ENCODE measurements at places on chromosomes 4 and X.

DNA sequence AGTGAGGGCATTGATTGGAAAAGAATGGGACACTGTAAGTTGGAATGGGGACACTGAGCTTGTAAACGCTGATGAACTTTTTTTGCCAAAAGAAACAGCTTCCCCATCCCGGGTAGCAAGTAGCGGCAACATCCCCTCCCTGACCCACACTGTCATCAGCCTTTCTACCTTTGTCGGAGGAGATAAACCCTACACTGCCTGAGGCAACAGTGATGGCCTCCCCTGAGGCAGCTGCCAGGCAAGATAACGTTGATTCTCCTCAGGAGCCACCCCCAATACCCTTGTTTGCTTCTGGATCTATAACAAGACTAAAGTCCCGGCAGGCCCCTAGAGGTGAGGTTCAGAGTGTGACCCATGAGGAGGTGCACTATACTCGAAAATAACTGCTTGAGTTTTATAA is 10.3 kb upstream of the RAB33B start:
- no peak for DNase-seq

DNA sequence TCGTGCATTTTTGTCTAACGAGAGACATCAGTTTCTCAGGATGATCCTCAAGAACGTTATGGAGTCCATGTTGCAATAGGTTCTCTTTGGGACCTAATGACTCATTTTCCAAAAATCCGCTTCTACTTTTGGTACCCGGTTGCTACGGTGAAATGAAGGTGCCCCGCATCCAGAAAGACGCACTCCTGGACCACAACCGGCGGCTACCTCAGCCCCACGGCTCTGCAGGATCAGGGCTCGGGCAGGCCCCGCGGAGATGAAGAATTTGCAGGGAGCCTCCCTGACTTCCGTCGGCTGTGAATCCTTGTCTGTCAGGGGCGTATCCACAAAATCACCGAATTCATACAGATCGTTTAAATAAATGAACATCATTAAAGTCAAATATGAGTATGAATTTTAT is 15.6 kb downstream of the GTPBP6 start:
- no peak for DNase-seq

- no peak for DNase-seq
Observed at GRCh38 chrX:327660-328126, 9.1 kb upstream of the GTPBP6 start.

DNA sequence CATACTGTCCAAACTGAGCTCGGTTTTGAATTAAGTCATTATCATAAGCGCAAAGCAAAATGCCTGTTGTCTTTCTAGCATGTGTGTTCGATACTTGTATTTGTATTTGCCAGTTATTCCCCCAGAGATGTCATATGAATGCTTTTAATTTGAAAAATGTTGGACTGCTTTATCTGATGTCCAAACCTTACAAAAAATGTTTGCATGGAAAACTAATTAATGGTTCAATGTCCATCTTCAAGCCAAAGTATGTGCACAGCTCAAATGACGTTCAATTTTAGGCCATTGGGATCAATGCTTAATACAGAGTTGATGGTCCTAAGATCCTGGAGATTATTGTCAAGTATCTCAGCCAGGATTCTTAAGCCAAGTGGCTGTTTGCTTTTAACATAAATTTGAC is 17.2 kb upstream of the HPGDS start:
- DNase-seq: no peak

DNA sequence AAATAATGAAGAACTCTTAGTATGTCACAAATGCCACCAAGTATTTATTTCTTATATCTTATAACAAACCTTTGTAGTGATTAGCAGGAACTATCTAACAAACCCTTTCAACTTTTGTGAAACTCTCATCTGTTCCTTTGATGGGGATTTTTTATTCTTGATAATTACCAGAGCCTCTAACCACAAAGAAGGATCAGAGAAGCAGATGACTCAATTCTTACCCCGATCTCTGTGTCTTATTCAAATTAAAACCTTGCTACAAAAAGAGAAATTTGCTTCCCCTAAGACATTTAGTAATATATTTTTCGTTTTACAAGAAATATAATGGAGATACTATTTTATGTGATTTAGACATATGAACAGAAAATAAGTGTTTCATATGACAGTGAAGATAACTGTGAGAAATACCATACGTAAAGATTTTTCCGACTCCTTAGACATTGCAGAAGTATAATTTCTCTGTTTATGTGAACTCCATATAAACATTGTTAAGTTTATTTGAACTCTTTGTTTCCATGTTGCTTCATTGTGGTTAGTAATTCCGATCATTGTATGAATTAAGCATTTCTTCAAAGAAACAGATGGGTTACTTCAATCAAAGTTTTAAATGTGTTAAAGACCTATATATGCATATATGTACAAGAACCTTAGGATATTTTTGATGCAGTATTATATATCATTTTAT is 205.4 kb downstream of the CFAP299 start:
- no peak for DNase-seq

DNA sequence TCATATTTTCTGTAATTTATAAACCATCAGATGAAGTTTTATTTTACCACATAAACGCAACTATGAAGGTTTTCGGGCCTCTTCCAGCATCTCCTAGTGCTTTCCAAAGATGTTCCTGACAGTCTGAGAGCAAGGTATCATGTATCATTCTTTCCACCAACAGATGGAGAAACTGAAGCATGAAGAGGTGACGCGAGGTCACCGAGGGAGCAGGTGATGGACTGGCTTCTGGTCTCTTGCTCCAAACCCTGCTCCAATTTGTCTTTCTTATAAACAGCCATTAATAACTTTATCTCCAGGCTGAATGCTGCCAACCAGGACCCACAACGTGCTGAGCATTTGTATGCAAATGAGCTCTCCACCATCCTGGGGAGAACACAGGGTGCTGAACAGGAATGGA is 86.3 kb upstream of the MAML3 start:
- DNase-seq: no peak

GRCh38 chr4:73703320-73703719 is 37.0 kb upstream of the CXCL8 start:
- DNase-seq: no peak

DNA sequence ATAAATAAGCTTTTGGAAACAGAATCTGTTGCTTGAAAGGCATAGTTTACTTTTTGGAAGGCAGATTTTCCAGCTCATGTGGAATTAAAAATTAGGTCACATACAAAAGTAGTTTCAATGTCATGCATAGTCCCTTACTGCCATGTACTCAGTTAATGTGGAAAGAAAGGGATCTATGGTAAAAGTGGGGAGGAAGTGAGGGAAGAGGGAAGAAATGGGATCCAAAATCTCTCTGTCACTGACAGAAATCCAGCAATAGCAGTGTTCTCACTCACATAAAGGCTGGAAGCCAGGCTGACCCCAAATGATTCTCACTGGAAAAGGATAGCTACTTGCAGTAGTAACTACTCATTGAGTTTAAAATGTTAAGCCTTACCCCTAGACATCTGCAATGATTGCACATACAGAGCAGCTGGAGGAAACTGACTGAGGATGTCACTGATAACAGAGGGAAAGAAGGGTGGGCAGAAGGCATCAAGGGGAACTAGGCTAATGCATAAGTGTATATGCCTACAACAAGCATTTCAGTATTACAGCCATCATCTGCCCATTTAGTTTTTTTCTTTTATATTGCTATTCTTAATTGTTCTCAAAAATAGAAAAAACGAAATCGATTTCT is 445.6 kb downstream of the FAT4 start:
- no peak for DNase-seq

DNA sequence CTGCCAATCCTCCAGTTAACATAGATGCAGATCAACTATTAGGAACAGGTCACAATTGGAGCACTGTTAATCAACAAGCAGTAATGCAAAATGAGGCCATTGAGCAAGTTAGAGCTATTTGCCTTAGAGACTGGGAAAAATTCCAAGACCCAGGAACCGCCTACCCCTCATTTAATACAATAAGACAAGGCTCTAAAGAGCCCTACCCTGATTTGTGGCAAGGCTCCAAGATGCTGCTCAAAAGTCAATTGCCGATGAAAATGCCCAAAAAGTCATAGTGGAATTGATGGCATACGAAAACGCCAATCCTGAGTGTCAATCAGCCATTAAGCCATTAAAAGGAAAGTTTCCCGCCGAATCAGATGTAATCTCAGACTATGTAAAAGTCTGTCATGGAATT is 20.5 kb upstream of the TRIM61 start:
- DNase-seq: no peak

DNA sequence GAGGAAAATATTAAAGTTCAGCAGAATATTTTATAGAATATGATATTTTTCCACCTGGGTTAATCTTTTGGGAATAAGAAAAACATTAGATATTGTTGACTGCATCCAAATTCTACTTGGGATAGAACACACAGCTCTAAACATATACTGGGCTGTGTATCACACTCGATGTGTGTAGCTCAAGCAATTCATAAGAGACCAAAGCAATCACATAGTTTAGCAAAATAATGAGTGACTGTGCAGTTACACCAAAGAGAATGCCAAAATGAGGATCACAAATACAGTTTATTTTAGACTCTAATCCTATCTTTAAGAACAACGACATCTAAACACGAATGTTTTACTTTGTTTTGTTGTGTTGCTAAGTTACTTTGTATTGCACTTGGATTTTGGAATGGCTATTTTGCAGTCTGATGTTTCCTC is 101.2 kb downstream of the CBR4 start:
- DNase-seq: no peak

DNA sequence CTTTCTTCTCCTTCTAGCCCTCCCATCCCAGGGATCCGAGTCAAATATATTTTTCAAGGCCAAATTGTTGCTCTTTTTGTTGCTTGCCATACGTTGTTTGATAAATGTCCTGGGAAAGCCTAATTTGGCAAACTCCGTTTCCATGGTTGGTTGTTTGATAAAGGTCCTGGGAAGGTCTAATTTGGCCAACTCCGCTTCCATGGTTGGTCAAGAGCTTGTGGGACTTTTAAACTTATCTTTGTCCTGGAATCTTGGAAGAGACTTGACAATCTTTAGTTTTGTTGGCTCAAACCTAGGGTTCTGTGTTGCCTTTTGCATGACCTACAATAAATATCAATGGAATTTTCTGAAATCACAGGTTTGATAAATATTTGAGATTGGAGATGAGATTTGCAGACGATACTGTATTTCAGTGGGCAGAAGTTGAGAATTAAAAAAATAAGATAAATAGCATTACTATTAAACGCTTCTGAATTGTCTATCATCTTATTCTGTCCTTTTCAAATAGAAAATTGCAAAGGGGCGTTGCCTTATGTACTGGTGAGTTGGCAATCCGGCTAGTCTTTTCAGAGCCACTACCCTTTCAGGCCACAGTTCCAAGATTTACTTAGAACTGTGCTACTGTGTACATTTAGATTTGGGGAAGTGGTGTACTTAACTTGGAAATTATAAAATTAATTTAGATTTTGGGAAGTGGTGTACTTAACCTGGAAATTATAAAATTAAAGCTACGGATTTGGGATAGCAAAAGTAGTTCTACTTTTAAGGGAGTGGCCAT is 804 bp downstream of the OSTC start:
- DNase-seq: no peak

- DNase-seq: no peak
Observed at GRCh38 chr4:65635051-65635821, 35.1 kb downstream of the EPHA5 start.

DNA sequence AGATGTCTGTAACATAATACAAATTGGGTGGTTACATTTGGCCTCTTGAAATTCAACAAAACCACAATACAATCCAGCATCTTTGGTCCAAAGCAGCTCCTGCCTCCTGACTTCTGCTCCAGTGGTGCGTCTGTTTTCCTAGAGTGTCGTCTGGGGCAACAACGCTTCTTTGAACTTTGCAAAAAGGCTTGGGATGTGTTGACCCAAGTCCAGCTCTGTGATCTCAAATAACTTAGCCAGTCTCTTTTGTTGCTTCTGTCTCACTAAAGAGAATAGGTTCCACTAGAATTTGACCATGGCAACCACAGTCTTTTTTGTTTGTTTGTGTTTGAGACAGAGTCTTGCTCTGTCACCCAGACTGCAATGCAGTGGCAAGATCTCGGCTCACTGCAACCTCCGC is 324.0 kb downstream of the DHRSX start:
- DNase-seq: no peak

- no peak for DNase-seq
Observed at GRCh38 chr4:105092356-105092755, 54.3 kb upstream of the TET2 start.

DNA sequence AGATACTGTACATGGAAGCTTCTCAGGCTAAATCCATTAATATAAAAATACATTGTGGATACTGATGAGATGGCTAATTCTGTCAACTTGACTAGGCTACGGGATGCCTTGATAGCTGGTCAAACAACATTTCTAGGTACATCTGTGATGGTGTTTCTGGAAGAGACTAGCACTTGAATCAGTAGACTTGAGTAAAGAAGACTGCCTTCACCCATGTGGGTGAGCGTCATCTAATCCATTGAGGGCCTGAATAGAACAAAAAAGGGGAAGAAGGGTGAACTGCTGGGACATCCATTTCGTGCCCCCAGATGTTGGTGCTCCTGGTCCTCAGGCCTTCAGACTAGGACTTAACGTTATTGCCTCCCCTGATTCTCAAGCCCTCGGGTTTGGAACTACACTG is 3.7 kb upstream of the SRP72 start:
- no peak for DNase-seq

DNA sequence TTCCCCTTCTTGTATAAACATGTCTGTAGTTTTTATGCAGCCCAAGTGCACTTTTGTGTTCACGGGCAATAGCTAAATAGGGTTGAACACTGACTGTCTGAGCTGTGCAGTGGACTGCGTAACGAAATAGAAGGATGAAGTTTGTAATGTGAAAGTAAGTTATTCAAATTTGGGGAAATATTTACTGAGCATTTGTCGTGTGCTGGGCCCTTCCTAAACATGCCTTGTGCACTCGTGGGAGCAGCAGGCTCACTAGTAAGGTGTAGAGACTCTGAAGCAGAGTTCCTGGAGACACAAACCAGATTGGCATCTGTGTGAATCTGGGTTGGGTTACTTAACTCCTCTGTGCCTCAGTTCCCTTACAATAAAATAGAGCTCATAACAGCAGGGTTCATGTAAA is 51.7 kb upstream of the C1QTNF7 start:
- DNase-seq: no peak

- DNase-seq: no peak
Observed at GRCh38 chr4:5188130-5188529, 136.8 kb downstream of the STK32B start.

GRCh38 chr4:54050214-54050904 is 14.0 kb downstream of the CHIC2 start:
- DNase-seq: no peak

GRCh38 chr4:2619459-2619858 is 83.0 kb downstream of the FAM193A start:
- peak; percentile 39 for DNase-seq

GRCh38 chrX:148914783-148915182 is 414.4 kb downstream of the AFF2 start:
- DNase-seq: no peak

- no peak for DNase-seq
Observed at GRCh38 chr4:91233164-91233563, 1070.6 kb upstream of the GRID2 start.

All from cardiac septum (tissue), 1 donor.